AG10803 (cell line): ENCODE measurements at places on chromosomes 7 and 10.
A peak's percentile ranks its signal among the peaks of the same experiment; 100 is the strongest.

DNA sequence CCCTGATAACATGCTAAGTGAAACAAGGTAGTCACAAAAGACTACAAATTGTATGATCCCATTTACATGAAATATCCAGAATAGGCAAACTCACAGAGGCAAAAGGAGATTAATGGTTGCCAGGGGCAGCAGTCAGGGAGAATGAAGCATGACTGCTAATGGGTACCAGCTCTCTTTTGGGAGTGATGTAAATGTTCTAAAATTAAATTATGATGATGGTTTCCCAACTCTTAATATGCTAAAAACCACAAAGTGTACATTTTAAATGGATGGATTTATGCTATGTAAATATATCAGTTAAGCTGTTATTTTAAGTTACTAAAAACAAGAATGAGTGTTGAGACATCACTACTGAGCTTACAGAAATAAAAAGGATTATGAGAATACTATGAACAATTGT lies 12.6 kb downstream of the CYP51A1 start:
- DNase-seq: no peak

DNA sequence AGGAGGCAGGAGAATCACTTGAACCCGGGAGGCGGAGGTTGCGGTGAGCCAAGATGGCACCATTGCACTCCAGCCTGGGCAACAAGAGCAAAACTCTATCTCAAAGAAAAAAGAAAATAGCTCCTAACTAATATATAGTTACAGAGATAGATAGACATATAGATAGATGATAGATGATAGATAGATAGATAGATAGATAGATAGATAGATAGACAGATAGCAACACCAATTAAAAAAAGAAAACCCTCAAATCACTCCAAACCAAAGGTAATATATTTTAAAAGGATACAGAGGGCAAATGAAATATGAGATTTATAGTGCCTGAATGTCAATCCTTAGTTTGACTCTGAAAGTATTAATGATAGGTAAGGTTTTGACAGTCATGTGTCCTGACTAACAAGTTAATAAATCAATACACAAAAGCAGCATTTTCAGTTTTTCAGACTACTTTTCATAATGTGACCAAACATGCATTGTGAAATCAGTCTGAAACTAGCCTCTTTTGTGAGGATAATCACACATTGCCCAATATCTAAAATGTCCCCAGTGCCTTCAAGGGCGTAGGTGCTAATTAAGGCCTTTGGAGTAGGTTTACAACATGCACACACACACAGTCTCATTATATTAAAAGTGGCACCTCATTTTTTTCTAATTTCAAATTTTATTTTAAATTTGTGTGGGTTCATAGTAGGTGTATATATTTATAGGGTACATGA lies 61.2 kb downstream of the BPGM start:
- DNase-seq: no peak

- no peak for DNase-seq
Observed at GRCh38 chr10:91159254-91159783, 61.1 kb upstream of the PCGF5 start.

DNA sequence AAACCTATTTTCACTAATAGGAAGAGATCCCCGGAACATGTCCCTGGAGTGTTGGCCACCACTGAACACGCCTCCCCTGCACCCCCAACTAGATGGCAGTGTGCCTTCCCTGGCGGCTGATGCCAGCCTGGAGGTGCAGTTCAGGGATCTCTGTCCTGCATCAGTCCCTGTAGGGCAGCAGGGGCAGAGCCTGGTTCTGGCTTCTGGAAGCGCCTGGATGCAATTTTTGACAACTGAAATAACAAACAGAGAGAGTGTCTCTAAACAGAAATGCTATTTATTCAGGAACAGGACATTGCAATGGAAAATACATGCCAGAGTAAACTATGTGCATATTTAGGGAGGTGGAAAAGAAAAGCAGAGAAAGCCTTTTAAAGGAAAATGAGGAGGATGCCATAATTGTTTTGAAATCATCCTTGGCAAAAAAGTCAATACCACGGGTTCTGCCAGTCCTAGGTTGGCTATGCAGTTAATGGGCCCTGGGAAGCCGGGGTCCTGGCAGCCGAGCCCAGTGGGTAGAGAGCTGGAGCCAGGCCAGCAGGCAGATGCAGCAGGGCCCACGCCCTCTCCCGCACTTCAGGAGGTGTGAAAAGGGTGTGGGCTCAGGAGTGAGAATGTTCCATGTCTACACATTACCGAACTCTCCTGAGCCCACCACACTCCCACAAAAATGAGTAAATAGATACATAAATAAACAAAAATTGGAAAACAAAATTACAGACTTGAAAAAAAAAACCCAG lies 18.5 kb downstream of the ANTXRL start:
- no peak for DNase-seq

DNA sequence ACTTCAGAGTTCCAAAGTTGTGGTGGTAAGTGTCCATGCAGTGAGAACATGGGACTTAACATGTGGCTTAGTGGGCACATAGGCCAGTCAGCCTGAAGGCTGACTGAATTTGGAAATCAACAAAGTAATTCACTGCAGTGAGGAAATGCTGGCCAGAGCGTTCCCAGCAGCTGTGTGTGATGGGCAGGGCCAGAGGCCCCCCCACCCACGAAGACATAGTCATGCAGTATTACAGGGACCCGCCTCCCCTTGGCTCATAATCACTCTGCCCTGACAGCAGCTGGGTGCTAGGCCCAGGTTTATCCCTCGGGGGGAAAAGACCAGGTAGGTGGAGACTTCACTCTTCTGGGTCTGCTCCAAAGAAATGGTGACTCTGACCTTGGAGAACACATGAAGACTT lies 33.7 kb downstream of the HTR5A start:
- no peak for DNase-seq

- no peak for DNase-seq
Observed at GRCh38 chr7:16065939-16066338, 355.4 kb downstream of the CRPPA start.

DNA sequence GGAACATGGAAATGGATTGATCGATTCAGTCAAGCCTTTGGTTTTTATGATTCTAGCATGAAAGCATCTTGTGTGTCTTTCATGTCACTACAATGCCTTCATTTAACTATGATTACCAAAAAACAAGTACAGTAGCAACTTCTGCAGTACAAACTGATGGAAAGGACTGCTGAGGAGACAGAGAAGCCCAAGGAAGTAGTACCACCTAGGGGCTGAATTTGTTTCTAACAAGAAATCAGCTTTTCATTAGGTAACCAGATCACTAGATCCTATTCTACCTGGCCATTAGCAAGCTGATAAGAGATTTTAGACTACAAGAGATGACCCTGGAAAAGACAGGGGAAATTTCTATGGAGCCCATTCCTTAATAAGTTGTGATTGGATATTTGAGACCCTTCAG lies 3.2 kb upstream of the IFIT1 start:
- peak; percentile 68 for DNase-seq
